Aorta (tissue), 5 donors: ENCODE measurements at places on chromosomes 7 and 10. TPM values are rescaled to one million over a fixed set of nuclear protein-coding genes. Genes with fewer than 3 reads are reported as not detected.

MAPK8 gene
- 38.9 TPM for total RNA-seq

LSM8 gene
- total RNA-seq, result 31.3 TPM

ANXA11 gene
- total RNA-seq, result 256 TPM

PIP gene
- not detected for total RNA-seq

DNA sequence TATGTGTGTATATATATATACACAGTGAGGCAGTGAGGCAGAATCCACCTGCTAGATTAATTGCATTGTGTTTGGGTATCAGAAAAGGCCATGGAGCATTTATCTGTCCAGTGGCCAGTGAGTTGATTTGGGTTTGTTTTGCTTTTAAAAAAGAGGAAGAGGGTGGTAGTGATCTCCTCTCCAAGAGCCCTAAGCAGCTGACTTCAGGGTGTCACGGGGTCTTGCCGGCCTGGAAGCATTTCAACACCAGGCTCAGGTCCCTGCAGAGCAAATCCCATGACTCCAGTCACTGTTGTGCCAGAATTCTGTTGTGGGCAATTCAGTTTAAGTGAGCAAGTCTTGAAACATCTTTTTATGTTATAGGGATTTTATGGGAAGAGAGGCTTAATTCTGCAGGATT, 30.6 kb upstream of the GPNMB start:
- no peaks in the 10 kb centered on the region for H3K36me3 ChIP-seq
- DNase-seq, result peak; percentile 87
- H3K27ac ChIP-seq, result no peak overlapping the region
- no peaks in the 10 kb centered on the region for H3K4me1 ChIP-seq
- no peak overlapping the region for H3K4me3 ChIP-seq

- no peak overlapping the region for H3K4me3 ChIP-seq
- H3K27me3 ChIP-seq, result no peaks in the 10 kb centered on the region
- H3K4me1 ChIP-seq, result no peaks in the 10 kb centered on the region
- H3K27ac ChIP-seq, result no peak overlapping the region
- peaks cover 3% of the 10 kb centered on the region for H3K36me3 ChIP-seq
Measured at GRCh38 chr7:44063894-44064651, 1.3 kb downstream of the PGAM2 start.

- H3K4me1 ChIP-seq, result peaks cover 1% of the 10 kb centered on the region
- H3K27ac ChIP-seq, result no peak overlapping the region
- H3K27me3 ChIP-seq, result no peaks in the 10 kb centered on the region
- H3K36me3 ChIP-seq, result no peaks in the 10 kb centered on the region
Measured at GRCh38 chr10:89665302-89665701, 20.3 kb upstream of the PANK1 start.

DNA sequence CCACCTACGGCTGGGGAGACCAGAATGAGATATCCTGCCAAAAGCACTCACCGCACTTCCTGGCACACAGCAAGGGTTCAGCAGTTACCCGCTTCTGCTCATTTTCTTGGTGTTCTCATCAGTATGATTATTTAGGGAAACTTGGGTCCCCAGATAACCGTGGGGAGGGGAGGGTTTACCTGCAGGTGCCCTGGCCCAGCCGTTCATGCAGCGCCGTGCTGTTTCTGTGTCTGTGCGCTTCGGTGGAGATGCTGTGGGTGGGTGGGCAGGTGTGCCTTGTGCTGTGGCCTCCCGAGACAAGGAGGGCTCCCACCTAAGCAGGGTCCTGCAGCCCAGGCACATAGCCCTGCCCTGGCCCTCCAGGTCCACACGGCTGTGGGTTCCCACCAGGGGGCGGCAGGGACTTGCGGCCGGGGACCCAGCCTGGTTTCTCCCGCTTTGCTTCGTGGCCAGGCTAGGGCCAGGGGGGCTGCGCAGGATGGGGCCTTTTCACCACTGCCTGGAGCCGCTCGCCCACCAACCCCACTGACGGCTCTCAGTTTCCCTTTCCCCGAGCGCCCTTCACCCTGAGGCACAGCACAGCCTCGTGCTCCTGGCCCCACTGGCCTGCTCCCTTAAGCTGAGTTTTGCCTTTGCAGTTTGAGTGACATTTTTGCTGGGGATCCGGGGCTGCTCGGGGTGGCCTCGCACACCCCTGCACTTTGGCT, 78.5 kb downstream of the LHPP start:
- no peak overlapping the region for H3K4me3 ChIP-seq
- peak; percentile 92 for DNase-seq
- no peaks in the 10 kb centered on the region for H3K4me1 ChIP-seq
